ENCODE measurements at places on chromosomes 3 and 15.

- no peak for DNase-seq
Measured at GRCh38 chr3:39601241-39601640, 133.8 kb downstream of the MOBP start.

DNA sequence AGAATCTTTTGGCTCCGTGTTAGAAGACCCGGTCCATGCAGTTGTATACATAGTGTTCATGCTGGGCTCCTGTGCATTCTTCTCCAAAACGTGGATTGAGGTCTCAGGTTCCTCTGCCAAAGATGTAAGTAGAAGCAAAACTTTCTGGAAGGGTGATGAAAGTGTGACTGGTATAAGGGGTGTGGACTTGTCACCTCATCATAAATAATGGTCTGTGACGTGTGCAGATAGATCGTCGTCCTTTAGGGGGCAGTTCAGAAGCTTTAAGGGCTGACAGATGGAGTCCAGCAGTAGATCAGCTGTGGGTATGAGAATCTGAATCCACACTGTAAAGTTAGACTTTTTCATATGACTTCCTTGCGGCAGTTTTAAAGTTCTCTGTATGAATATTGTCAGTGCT, 15.3 kb downstream of the SEC61A1 start:
- DNase-seq = no peak

- no peak for DNase-seq
Measured at GRCh38 chr15:38197553-38197952, 55.1 kb upstream of the SPRED1 start.

DNA sequence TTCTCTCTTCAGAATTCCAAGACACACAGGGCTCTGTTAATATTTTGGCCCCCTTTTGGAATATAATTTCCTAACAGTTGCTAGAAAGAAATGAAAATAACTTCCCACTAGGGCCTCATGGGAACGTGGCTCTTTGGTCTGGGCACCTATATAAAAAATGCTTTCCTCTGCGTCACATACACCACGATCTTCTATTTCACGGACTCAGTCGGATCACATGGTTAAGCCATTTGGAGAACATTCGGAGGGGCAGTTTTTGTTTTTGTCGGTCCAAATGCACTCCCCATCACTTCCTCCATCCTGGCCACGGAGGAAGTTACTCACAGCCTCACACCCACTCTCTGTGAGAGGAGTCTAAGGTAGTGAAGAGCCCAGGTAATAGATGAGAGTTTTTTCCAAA, 21.0 kb downstream of the TMEM44 start:
- DNase-seq = peak; percentile 34

DNA sequence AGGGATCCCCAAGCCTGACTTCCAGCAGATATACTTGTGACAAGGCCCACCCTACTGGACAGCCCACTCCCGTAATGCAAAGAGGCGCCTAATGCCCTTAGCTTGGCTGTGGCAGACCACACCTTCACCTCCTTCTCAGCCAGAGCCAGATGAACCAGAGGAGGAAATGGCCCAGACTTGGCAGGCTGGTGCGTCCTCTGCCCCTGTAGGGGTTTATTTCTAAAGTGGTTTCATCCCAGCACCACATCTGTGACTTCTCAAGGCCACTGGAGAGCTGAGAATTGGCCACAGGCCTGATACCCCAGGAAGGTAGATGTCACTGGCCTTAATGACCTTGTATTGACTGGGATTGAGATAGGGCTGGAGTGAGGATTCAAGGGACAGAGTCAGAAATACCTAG, 29.5 kb downstream of the BOC start:
- no peak for DNase-seq

- peak; percentile 92 for DNase-seq
Measured at GRCh38 chr3:69326855-69327300, 59.0 kb downstream of the FRMD4B start.

- no peak for DNase-seq
Measured at GRCh38 chr15:60520013-60520824, 41.3 kb upstream of the ICE2 start.

All from suppressor macrophage treated with lipopolysaccharide for 1 hour (primary cell).